Activated CD8-positive, alpha-beta T cell treated with anti-CD3 and anti-CD28 coated beads for 36 hours (primary cell): ENCODE measurements at places on chromosomes 6 and 20. TPM values are rescaled to one million over a fixed set of nuclear protein-coding genes. Genes with fewer than 3 reads are reported as not detected.

GRCh38 chr20:19774135-19774933 is 16.3 kb downstream of the RIN2 start:
- DNase-seq = no peak

DNA sequence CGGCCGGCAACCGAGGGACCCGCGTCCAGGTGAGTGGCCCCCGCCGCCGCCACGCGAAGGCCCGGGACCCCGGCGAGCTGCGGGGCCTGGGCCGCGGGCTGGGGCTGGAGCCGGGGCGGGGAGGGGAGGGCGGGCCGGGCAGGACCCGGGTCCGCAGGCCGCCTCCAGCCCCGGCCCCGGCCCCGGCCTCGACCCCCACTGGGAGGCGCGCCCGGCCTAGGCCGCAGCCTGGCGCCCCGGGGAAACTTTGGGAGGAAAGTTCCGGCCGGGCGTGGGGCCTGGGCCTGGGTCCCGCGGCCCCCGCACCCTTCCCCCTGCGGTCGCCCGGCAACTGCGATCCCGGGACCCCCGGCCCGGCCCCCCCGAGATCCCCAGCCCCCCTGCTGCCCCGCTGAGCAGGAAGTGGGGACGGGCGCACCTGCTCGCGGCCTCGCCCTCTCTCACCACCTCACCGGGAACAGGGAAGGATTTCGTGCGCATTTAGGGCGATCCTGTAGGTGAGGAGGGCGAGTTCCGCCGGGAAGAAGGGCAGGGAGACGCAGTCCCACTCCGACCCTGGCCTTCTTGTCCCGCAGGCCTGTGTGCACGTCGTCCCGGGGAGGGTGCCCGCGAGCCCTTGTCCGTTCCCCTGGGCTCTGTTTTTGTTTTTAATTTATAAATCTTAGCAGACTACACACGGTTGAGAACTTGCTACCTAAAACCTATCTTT is 402 bp downstream of the OSBPL2 start:
- peak; percentile 23 for DNase-seq

DNA sequence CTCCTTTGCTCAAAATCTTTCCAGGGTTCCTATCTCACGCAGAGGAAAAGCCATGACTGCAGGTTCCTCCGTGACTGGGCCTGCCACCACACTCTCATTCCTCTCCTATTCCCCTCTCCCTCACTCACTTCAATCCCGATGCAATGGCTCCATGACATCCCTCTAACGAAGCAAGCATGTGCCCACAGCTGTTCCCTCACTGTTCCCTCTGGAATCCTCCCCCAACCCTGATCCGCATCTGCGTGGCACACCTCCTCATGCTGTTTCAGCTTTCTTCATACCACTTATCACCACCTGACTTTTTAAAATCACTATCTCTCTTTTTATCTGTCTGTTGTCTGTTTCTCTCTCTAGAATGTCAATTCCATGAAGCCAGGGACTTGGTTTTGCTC is 25.5 kb downstream of the ANGPT4 start:
- no peak for DNase-seq

DNA sequence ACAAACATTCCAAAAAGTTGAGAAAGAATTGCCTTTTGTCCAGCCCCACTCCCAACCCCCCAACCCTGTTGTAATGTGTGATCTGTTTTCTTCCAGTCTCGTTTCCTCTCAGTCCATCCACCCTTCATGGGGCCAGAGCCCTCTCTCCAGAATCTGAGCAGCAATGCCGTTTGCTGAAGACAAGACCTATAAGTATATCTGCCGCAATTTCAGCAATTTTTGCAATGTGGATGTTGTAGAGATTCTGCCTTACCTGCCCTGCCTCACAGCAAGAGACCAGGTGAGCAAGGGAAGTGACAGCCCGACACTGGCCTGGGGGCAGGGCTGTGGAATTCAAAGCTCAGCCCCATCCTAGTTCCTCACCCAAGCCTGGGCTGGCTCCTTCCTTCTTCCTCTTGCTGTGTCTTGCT is 7.8 kb downstream of the MAVS start:
- DNase-seq = no peak

The SSTR4 gene
- total RNA-seq = not detected

- no peak for DNase-seq
These were observed 499.6 kb upstream of the SULF2 start for GRCh38 chr20:48284837-48285236.

DNA sequence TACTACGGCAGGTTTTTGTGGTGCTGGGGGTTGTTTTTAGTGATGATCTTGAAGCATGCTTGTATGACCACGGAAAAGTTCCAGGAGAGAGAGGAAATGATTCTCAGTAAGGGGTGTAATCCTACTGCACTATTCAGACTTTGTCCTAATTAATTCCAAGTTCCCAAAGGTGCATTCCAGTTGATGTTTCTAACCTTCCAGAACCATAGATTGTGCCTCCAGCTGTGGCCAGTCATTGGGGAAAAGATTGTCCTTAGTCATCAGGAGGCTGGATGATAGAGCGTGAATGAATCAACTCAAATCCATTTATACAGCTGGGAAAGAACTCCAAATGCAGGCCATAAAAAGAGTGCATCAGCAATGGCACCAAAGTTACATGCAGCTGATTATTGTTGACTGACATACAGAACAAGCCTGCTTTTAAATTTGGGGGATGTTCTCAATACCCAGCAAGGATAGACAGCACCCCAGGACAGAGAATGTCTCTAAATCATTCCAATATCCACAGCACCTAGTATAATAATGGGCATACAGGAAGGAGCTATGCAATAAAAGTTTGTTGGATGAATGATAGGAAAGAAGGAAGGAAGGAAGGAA is 27.8 kb upstream of the PKHD1 start:
- DNase-seq = no peak

DNA sequence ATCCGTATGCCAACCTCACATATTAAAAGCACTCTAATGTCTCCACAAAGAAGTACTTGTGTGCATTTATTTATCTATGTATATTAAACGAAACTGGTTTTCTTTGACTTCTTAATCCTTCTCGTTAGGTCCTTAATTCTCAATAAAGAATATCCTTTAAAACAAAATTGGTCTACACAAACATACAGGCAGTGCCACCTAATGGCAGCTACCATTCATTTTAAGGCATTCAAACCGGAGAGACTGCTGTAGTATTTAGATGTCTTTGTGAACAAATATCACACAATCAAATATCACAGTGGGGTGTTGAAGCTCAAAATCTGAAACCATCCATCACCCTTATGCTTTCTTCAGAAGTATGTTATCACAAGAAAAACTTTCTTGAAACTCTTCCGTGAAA is 96.6 kb upstream of the IRAK1BP1 start:
- no peak for DNase-seq

The VWA7 gene
- total RNA-seq = 1.6 TPM

The UQCC2 gene
- 128 TPM for total RNA-seq

DNA sequence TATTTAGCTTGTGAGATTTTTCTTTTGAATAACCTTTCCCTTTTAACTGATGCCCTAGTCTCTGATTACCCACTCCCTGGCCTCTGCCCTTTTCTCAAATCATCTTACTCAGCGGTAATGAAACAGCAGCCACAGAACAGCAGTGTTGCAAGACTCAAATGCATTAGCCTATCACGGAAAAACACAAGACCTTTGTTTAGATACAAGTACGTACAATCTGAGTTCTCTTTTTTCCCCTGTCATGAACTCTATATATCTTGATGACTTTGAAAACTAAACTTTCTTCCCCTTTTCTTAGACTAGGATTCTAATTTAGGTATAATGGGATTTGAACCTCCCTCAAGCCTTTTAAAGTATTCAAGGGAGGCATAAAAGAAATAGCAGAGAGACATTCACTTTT is 1034.9 kb downstream of the EYS start:
- no peak for DNase-seq

The SLC26A8 gene
- not detected for total RNA-seq

The WFDC10B gene
- total RNA-seq = not detected

- DNase-seq = peak; percentile 87
These were observed 8.6 kb upstream of the BTNL2 start for GRCh38 chr6:32415521-32416019.

The SOBP gene
- total RNA-seq = 1.1 TPM

The SIRPD gene
- not detected for total RNA-seq

DNA sequence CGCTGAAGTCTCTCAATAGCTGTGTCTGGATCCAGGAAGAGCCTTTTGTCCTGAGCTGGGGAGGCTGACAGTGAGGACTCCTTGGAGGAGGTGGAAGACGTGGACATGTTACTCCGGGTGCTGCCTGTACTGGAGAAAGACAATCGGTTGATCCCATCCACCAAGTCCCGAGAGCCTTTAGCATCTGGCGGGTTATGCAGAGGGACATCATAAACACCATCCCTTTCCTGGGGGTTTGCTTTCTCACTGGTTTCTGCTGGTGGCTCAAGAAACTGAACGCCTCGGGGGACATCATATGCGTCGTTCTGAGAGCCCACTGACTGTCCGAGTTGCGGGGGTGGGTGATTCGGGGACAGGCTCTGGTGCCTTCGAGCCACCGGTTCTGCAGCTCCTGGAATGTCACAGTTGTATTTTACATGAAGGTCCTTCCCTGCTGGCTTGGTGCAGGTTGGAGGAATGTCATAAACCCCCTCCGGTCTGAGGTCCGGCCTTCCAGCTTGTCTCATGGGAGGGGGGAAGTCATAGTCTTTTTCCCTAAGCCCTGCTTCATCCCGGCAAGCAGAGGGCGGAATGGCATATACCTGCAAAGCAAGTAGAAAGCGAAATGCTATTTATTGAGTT is 41.7 kb downstream of the NEDD9 start:
- DNase-seq = no peak
